ENCODE measurements at places on chromosomes 12 and 14. TPM values are rescaled to one million over a fixed set of nuclear protein-coding genes. Genes with fewer than 3 reads are reported as not detected.

The HOXC13 gene
- not detected for total RNA-seq

DNA sequence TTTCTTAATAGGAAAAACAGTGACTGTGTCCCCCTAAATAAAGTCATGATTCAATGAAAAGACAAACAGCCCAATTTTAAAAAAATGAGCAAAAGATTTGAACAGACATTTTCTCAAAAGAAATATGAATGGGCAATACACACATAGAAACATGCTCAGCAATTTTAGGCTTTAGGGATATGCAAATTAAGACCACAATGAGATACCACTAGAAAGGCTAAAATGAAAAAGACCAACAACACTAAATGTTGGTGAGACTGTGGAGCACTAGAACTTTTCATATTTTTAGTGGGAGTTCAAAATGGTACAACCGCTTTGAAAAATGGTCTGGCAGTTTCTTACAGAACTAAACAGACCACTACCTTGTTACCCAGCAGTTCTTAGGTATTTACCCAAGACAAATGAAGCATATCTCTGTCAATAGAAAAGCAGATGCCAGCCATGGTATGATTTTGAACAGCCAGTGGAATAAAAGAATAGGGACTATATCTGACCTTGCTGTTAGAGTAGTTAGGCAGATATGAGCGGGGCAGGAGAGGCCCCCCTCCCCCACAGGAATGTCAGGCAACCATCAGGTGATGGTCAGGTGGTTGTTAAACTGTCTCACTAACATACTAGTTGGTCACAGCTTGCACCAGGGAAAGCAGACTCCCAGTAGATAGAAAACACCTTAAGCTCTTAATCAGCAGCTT, 108.8 kb downstream of the PRKCH start:
- no peak for DNase-seq

The MYF5 gene
- not detected for total RNA-seq

The IL31 gene
- not detected for total RNA-seq

DNA sequence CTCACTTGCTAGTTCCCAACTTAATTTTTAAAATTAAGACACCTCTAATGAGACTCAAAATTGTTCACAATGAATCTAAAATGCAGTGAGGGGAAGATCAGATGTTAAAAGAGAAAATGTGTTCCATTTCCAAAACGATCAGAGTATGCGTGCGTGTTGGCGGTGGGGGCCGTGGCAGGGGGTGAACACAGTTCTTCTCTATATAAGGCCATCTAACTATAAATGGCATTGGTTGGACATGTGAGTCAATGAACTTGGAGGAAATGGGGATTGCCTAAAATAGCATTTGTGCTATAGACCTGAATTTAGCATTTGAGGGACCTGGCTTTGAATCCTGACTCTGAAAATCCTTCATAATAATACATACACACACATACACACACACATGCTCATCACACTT, 149.4 kb downstream of the FOXN3 start:
- no peak for DNase-seq

DNA sequence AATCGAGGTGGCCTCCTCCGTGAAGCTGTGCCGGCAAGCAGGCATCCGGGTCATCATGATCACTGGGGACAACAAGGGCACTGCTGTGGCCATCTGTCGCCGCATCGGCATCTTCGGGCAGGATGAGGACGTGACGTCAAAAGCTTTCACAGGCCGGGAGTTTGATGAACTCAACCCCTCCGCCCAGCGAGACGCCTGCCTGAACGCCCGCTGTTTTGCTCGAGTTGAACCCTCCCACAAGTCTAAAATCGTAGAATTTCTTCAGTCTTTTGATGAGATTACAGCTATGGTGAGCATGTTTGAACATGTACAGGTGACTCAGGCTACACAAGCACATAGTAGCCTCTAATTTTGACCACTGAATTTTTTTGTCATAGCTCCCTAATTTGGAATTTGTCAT, 59.7 kb downstream of the ATP2A2 start:
- DNase-seq, result no peak

DNA sequence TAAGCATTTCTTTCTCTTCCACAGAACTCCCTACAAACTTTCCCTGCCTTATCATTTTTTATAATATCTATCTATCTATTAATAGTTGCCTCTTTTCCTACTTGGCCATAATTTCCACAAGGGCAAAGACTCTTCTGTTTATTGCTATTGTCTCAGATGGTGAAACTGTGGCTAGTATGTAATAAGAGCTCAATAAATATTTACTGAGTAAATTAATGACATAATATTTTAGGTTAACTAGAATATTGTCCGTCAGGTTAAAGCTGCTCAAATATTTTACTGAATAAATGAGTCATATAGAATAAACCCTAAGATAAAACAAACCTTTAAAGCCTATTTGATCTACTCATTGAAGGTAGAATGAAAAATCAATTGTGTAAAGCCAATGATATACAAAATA, 240.5 kb downstream of the PPFIA2 start:
- no peak for DNase-seq

The GPR135 gene
- 0.47 TPM for total RNA-seq

The KLRD1 gene
- 0.19 TPM for total RNA-seq

The TAS2R42 gene
- total RNA-seq, result not detected

The TROAP gene
- 4.3 TPM for total RNA-seq

GRCh38 chr12:62621101-62621638, 154.5 kb downstream of the MON2 start:
- DNase-seq, result no peak

The NTS gene
- 6.1 TPM for total RNA-seq

GRCh38 chr12:113700943-113701342, 229.3 kb upstream of the LHX5 start:
- DNase-seq, result no peak

The OTX2 gene
- not detected for total RNA-seq

All from dermis blood vessel endothelial cell (primary cell).